Right hindlimb (tissue), 1 donor: ENCODE measurements at places on chromosomes 2 and 18.

DNA sequence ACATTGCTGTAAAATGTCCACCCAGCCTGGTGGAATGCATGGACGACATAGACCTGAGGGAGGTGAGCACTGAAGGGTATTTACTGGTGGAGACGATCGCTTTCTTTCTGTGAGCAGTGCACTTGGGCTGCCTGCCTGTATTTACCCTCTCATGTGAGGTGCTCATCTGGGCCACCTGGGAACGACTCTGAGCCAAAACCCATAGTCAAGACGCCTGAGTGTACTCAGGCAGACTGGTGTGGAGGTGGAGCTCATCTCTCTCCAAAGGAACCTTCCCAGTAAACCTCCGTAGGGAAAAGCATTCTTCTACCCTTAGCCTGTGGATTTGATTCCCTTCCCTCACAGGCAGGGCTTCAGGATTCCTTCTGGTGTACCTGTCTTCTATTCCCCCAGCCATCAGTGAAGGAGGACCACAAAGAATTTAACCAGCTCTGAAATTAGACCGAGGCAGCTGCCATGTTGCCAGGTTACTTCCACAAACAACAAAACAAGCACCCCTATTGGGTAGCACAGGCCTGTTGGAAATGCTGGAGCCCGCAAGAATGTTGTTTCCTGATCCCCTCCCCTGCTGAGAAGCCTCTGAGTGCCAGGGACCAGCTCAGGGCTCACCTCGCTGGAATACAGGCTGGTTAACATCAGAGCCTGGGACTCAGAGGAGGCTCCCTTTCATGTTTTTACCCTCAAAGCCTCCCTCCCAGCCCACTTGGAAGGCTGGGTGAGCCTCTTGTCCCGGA is 47.5 kb upstream of the TXNDC2 start:
- peak; percentile 70 for DNase-seq

DNA sequence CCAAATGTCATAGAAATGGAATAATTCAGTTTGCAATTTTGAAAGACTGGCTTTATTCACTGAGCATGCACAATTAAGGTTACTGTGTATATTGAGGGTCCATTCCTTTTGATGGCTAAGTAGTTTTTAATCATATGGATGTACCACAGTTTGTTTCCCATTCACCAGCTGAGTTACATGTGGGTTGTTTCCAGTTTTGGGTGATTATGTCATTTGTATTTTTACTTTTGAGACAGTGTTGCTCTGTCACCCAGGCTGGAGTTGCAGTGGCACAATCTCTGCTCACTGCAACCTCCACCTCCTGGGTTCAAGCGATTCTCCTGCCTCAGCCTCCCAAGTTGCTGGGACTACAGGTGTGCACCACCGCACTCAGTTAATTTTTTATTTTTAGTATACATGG is 80.8 kb upstream of the MGAT4A start:
- DNase-seq, result no peak

DNA sequence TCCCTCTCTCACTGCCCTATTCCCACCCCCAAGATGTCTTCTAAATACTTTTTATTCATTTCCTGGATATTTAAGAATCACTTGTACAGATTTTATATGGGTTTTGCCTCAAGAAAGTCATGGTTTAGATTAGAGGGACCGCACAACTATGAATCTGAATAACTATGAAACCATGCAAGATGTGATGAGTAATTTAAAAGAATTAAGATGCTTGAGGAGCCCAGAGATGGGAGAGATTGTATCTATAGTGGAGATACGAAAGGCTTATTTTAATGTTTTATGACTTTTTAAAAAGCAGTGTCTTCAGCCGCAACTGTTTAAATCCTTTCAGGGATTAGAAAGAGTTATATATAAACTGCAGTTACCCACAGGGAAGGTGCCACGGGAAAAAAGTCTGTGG is 324.1 kb downstream of the LPIN1 start:
- no peak for DNase-seq

DNA sequence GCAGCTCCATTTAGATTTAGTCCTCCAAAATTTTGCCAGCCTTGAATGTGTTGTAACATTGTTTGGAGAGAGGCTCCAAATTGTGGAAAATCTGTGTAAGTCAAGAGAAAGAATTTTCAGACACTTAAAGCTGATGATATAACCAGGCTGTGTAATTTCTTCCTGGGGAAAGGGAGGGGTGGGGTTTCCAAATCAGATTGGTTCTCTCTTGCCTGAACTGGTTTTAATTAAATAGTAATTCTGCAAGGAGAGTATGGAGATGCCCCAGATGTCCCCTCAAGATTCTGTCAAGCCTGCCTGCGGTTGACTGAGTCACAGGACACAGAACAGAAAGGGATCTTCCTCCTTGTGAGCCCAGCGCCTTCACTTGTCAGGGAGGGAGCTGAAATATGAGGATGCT is 54.5 kb downstream of the C18orf63 start:
- peak; percentile 44 for DNase-seq

GRCh38 chr18:35459997-35460396 is 37.8 kb downstream of the INO80C start:
- no peak for DNase-seq
